ENCODE measurements at places on chromosomes 12 and 14. TPM values are rescaled to one million over a fixed set of nuclear protein-coding genes. Genes with fewer than 3 reads are reported as not detected.

DNA sequence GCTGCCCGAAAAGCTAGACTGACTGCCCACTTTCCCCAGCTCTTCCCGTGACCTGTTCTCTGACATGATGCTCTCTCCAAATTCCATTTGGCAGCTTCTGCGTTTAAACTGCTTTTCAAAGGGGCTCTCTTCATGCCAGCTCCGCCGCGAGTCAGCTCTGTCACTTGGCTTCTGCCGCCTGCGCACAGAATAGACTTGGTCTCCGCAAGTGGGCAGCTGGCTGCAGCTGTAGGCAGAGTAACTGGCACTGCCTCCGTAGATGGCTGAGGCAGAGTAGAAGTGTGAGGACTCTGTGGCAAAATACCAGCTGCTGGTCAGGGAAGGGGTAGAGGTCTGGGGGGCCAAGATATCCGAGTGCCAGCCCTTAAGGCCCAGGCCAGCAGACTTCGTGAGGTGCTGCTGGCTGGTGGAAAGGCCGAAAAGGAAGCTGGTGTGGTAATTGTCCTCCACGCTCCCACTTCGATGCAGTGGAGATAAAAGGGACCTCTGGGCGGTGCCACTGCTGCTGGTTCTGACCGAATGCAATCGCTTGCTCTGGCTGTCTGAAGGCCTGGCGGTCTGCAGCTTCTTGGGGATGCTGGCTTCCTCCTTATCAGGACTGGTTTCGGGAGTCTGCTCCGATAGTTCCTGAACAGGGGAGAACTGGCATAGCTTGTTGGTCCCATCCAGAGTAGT, 85.7 kb downstream of the DUSP16 start:
- no peak for DNase-seq

The SLCO1B1 gene
- total RNA-seq = not detected

DNA sequence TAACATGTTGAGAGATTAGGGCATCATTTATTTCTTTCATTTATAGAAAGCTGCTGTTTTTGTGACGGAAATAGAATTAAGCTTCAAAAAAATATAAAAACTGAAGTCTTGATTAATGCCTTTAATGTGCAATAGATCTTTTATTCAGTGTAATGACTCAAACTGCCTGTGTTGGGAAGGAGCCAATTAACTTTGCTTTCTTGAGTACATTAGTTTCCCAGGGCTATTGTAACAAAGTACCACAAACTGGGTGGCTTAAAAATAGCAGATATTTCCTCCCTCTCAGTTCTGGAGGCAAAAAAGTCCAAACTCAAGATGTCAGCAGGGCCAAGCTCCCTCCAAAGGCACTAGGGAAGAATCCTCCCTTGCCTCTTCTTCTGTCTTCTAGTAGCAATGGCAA, 36.6 kb downstream of the EID3 start:
- no peak for DNase-seq

- no peak for DNase-seq
Measured at GRCh38 chr12:997505-997904, 6.5 kb downstream of the ERC1 start.

- DNase-seq = no peak
Measured at GRCh38 chr12:121634836-121635235, 8.5 kb downstream of the ORAI1 start.

The PTPRO gene
- total RNA-seq = 1.2 TPM

DNA sequence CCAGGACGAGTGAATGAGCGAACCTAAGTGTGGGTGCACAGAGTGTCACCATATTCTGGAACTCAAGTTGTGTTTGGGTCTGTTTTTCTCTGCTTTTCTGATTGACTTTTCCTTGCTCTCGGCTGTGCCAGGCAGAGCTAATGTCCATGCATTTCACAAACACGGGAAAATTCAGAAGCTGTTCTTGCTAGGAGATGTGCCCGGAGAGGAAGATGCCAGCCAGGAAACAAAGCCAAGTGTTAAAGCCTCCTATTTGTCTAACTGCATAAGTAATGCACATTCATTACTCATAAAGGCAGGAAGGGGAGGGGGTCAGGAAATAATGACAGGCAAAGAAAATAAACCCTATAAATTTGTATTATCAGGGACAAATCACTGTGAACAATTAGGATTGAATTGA, 250.4 kb upstream of the SFSWAP start:
- DNase-seq = no peak

Measured in natural killer cell (primary cell).